ENCODE measurements at places on chromosomes 16 and 17.

GRCh38 chr17:17913695-17914332, 58.4 kb downstream of the TOM1L2 start:
- DNase-seq, result peak; percentile 48

- DNase-seq, result peak; percentile 99
These were observed 2.4 kb downstream of the SYNGR3 start for GRCh38 chr16:1991948-1992703.

GRCh38 chr17:4364622-4365041, 1.8 kb downstream of the UBE2G1 start:
- DNase-seq, result no peak

- no peak for DNase-seq
These were observed 778.6 kb downstream of the KCNJ2 start for GRCh38 chr17:70947636-70948565.

DNA sequence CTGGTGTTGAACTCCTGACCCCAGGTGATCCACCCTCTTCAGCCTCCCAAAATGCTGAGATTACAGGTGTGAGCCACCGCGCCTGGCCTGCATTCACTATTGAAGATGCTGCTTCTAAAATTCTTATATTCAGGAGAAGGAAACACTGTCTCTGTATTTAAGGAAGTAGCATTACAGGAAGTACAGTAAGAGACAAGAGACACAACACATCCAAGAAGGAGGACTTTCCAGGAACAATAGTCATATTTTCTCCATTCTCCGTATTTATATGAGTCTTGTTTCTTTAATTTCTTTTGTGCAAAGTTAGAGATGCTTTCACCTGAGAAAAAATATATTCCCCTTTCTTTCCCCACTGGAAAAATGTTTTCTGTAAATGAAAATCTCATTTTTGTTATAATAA, 18.3 kb upstream of the ABCA3 start:
- DNase-seq, result no peak

GRCh38 chr17:77206158-77206956, 65.6 kb downstream of the SEC14L1 start:
- DNase-seq, result no peak

DNA sequence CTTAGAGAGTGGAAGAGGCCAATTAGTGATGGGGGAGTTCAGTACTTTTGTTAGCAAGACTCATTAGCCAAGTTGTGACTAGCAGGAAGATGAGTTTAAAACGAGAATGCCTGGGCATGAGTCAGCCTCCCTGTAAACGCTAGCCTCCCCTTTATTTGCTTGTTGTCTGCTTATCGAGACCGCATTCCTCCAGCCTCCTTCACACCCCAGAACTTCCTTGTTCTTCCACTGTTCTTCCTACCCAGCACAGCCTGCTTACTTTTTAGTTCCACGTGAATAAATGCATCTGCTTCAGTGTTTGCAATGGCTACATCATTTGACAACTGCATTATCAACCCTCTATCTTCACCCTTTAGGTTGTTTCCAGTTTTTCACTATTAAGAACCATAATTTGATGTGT, 20.2 kb upstream of the OR3A1 start:
- no peak for DNase-seq

GRCh38 chr17:16924696-16925440, 47.0 kb downstream of the TNFRSF13B start:
- no peak for DNase-seq

- DNase-seq, result peak; percentile 95
These were observed 16.3 kb upstream of the MYO15B start for GRCh38 chr17:75571197-75571884.

GRCh38 chr16:88614818-88615580, 23.4 kb upstream of the IL17C start:
- DNase-seq, result no peak

- no peak for DNase-seq
These were observed 38.7 kb downstream of the NLRC5 start for GRCh38 chr16:57028086-57028485.
